ENCODE measurements at places on chromosomes 1 and 21.

DNA sequence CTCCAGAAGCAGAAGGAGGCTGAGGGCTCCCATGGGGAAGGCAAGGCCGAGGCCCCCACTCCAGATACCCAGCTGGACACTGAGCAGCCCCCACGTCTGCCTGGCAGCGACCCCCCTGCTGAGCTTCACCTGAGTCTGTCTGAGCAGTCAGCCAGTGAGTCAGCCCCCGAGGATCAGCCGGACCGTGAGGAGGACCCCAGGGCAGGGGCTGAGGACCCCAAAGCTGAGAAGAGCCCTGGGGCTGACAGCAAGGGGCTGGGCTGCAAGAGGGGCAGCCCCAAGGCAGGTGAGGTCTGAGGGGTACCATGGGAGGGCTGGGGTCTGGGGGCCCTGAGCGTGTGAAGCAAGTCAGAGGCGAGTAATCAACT lies 21.3 kb downstream of the DMBX1 start:
- DNase-seq: no peak

DNA sequence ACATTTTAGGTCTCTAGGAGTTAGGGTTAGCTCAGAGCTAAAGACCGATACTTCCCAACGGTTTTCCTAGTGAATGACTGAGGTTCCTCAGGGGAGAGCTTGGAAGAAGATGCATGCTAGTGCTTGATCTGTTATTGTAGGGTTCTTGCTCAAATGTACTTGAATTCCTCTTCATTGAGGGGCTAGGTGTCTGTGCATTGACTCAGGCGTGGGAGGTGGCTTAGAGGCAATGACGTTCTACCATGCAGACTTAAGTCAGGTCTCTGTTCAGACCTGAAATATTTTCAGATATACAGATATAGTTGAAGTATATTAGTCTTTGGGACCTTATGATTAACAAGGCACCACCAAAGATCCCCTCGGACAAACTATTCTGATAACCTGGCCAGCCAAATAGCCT lies 23.5 kb downstream of the S100A10 start:
- no peak for DNase-seq

- DNase-seq: no peak
Observed at GRCh38 chr1:65539266-65540131, 119.0 kb downstream of the LEPR start.

DNA sequence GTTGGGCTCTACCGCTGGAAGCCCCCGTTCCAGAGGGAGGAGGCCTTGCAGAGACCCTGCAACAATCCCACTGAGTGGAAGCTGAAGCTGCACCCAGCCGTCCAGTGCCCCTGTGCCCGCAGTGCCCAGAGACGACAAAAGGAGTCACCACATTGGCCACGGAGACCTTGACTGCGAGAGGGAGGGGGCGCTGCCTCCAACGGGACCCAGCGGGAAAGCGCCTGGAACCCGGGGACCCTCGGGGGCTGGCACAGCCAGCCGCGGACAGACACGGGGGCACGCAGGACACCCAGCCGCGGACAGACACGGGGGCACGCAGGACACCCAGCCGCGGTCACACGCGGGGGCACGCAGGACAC lies 22.5 kb downstream of the CFAP74 start:
- no peak for DNase-seq

DNA sequence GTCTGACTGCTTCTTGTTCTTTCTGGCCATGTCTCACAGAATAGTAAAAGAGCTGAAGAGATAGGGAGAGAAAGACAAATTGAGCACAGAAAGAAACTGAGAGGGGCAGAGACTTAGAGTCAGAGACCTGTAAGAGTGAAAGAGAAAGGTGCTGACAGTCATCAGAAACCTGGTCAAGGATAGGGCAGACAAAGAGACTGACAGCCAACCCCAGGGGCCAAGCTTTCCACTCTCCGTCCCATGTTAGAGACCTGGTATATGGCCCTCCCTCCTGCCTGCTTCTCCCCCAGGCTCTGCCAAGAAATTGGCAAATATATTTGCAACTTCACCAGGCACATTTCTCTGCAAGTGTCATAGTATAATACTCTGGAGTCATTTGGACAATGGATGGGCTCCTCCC lies 64.6 kb downstream of the RHBG start:
- DNase-seq: no peak

DNA sequence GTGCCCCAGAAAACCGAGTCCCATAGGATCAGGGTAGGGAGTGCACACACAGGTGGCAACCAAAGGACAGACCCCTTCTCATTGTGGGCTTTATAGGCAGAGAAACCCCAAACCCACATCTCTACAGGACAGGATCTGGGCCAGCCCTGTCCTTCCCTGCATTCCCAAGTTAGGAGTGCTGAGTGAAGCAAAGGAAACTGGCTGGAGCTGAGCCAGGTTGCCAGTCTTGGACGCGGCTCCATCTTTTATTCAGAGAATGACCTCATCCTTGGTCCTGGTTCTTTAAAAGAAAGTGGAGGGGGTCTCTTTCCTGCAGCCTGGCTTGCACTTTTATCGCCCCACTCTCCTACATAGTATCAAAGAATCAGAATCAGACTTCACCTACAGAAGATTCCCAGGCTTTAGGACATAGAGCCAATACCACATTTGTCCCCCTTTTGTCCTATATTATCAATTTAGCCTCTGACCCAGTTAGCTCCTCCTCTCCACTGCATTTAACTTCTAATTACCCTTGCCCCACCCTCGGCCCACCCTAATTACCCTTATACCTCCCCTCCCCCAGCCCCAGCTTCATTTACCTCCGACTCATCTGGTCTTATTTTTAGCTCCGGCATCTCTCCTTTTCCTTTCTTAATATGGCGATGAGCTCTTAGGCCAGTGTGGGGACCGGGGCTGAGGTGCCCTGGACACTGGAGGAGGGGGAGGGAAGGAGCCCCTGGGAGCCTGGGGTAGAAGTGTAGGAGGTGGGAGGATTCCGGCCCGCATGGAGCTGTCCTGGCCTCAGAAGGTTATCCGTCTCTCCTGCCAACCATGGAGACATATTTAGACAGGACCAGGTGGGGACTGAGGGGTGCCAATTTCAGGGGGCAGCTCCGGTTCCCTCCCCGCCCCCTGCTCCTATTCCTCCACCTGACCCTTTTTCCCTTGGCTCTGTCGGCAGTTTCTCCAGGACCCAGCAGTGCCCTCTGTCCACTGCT lies at the start of gene CASQ1:
TSS of gene CASQ1 (plus strand) at position 927 of the 977 bp plus-strand sequence. CDS start 177 bp downstream, outside the sequence.
- DNase-seq: no peak

DNA sequence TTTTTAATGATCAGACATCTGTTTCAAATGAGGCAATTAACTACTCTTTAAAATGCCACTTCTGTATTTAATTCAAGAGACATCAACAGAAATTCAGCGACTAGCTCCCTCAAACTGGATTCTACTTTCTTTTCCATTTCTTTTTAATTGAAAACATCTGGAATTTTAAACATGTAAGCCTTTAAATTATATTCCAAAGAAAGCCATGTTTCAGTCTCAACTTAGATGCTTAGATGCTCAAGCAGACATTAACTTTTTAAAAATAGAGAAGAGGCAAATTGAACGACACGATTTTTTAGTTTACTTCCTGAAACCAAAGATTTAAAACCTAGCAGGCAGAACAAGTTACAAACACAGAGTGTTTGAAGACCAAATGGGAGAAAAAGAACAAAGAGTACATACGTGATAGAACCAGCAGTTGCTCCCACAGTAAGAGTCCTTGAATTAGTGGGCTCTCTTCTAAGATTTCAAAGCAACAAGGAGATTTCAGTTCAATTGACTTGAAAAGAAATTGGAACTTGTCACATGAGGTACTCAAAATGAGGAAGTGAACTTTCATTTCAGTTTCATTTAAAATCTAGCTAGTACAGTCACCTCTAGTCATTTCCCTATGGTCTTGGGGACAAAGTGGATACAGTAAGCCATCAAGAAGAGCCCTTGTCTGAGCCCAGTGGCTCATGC lies at the start of gene CTSS:
TSS of gene CTSS (minus strand) at position 483 of the 681 bp plus-strand sequence. CDS start 1,015 bp downstream, outside the sequence.
- DNase-seq: no peak

GRCh38 chr1:56330391-56331026 lies 248.9 kb downstream of the PLPP3 start:
- no peak for DNase-seq

GRCh38 chr1:201365251-201365650 lies 12.2 kb downstream of the TNNT2 start:
- DNase-seq: no peak
